ENCODE measurements at places on chromosomes 7 and 10.

GRCh38 chr7:116522247-116522646 is 2.6 kb upstream of the CAV1 start:
- H3K36me3 ChIP-seq, result peaks cover 5% of the 10 kb centered on the region
- ATAC-seq, result no peak
- peaks cover 5% of the 10 kb centered on the region for H3K4me1 ChIP-seq
- H3K27ac ChIP-seq, result no peak overlapping the region
- no peak overlapping the region for H3K4me3 ChIP-seq
- H3K27me3 ChIP-seq, result peaks cover 59% of the 10 kb centered on the region

- no peaks in the 10 kb centered on the region for H3K36me3 ChIP-seq
- H3K4me1 ChIP-seq, result no peaks in the 10 kb centered on the region
- H3K4me3 ChIP-seq, result no peak overlapping the region
- H3K27ac ChIP-seq, result no peak overlapping the region
- peaks cover 6% of the 10 kb centered on the region for H3K27me3 ChIP-seq
- ATAC-seq, result peak; percentile 43
Observed at GRCh38 chr10:21078410-21079329, 181.6 kb upstream of the NEBL start.

DNA sequence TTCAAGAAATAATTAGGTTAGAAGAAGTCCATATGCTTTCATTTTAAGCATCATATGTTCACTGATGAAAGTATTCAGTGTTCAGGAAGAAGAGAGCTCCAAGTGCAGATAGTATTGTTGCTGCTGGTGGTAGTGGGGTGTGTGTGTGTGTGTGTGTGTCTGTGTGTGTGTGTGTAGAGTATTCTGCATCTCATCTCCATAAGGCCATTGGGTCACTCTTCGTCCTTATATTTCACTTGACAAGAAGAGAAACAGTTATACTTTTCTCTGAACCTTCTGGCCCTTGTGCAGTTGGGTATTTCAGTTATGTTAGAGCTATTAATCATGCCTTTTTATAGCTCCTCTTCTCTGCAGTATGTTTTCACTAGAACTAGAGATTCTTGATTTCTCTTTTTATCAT is 26.2 kb downstream of the ADAM22 start:
- no peaks in the 10 kb centered on the region for H3K36me3 ChIP-seq
- no peaks in the 10 kb centered on the region for H3K27me3 ChIP-seq
- H3K4me3 ChIP-seq, result no peak overlapping the region

- H3K4me1 ChIP-seq, result no peaks in the 10 kb centered on the region
- ATAC-seq, result no peak
- H3K4me3 ChIP-seq, result no peak overlapping the region
- H3K27me3 ChIP-seq, result peaks cover 4% of the 10 kb centered on the region
Observed at GRCh38 chr7:29606287-29606721, 42.7 kb downstream of the PRR15 start.

DNA sequence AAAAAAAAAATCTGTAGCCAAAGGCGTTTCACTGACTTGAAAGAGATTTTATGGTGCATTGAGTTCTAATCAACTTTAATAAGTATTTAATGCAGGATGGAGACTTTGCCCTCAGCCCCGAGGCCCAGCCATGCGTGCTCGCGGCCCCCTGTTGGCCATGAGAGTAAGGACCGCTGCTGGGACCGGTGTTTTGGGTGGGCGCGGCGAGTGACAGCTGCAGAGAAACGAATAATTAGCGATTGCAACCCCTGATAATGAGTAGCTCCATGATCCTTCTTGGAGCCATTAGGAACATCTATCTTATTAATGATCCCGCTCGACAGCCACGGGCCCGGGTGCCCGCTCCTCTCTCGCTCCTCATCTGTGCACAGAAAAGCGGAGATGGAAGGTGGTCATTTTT is 347.4 kb downstream of the RPS24 start:
- no peak overlapping the region for H3K4me3 ChIP-seq
- H3K27me3 ChIP-seq, result peaks cover 11% of the 10 kb centered on the region
- ATAC-seq, result no peak
- no peaks in the 10 kb centered on the region for H3K36me3 ChIP-seq

DNA sequence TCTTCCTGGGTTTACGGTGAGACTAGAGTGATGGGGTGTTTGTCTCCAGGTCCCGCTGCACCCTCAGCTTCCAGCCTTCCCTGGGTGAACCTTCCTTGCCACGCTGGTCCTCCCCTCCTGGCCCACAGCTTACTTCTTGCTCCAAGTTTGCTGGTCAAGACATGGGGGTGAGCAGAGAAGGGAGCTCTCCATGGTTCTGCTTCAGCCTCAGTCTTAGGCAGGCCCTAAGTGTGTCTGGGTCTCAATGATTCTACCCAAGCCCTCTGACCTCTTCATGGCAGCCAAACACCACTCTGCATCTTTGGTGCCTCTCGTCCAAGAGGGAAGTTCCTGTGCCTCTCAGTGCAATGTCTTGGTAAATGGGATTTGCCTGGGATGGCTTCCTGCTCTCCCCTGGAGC is 356.5 kb upstream of the KLF6 start:
- no peaks in the 10 kb centered on the region for H3K4me1 ChIP-seq
- H3K27me3 ChIP-seq, result no peaks in the 10 kb centered on the region
- H3K36me3 ChIP-seq, result no peaks in the 10 kb centered on the region
- no peak overlapping the region for H3K4me3 ChIP-seq

DNA sequence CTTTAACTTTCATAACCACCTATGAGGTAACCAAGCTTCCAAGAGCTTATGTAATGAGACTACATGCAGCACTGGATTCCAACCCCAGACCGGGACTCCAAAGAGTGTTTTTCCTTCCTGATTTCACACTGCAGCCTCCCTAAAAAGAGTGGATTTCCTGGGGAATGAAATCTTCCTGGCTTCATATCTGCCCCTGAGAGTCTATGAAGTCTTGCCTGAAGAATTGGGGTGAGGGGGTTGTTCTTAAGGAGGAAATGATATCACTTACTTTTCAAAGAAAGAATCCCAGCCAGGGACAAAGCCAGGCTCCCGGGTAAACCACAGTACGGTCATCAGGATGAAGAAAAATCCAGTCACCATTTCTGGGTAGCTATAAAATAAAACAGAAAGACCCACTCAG is 29.7 kb downstream of the STMP1 start:
- H3K27me3 ChIP-seq, result no peaks in the 10 kb centered on the region
- ATAC-seq, result no peak
- no peaks in the 10 kb centered on the region for H3K36me3 ChIP-seq
- no peaks in the 10 kb centered on the region for H3K4me1 ChIP-seq
- no peak overlapping the region for H3K27ac ChIP-seq

- no peaks in the 10 kb centered on the region for H3K36me3 ChIP-seq
- H3K27me3 ChIP-seq, result peaks cover 3% of the 10 kb centered on the region
- no peak overlapping the region for H3K27ac ChIP-seq
- no peaks in the 10 kb centered on the region for H3K4me1 ChIP-seq
- no peak overlapping the region for H3K4me3 ChIP-seq
Observed at GRCh38 chr10:126349101-126349500, 39.2 kb downstream of the ADAM12 start.

GRCh38 chr7:123122916-123123315 is 76.9 kb downstream of the SLC13A1 start:
- H3K4me1 ChIP-seq, result no peaks in the 10 kb centered on the region
- no peak for ATAC-seq
- no peak overlapping the region for H3K27ac ChIP-seq

DNA sequence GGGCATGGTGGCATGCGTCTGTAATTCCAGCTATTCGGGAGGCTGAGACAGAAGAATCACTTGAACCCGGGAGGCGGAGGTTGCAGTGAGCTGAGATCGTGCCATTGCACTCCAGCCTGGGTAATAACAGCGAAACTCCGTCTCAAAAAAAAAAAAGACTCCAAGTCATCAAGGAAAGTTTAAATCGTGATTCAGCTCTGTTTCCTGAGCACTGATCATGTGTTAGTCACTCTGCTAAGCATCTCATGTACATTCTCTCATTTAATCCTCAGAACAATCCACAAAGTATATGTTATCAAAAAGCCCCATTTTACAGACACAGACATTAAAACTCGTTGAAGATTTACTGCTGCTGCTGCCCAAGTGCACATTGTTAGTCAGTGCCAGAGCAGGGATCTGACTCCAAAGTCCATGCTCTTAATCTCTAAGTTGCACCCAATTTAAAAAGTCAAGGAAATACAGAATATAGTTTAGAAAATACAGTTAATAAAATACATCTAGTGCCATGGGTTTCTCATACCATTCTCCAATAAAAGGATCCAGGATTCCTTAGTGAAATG is 6.2 kb downstream of the PIK3AP1 start:
- no peaks in the 10 kb centered on the region for H3K36me3 ChIP-seq
- H3K4me1 ChIP-seq, result no peaks in the 10 kb centered on the region
- ATAC-seq, result peak; percentile 49
- H3K27ac ChIP-seq, result no peak overlapping the region
- H3K4me3 ChIP-seq, result no peak overlapping the region

DNA sequence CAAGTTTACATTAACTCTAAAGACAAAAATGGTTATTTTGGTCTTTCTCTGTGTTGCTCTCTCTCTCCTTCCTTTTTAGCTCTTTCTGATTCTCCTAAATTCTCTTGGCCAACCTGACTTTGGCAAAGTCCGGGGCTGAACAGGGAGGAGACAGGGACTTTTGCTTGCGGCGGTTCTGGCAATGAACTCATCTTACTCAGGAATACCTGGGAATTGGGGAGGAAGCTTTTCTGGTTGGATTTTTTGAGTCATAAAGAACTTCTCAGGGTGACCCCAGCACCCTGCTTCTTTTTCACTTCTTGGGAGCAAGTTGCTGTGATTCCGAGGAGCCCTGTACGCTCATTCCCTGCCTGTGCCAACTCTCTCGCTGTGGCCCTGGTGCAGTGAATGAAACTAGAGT is 16.0 kb downstream of the GATA3 start:
- H3K4me3 ChIP-seq, result peak overlapping the region; percentile 64
- no peaks in the 10 kb centered on the region for H3K27me3 ChIP-seq
- ATAC-seq, result no peak
- H3K36me3 ChIP-seq, result peaks cover 100% of the 10 kb centered on the region
- peak overlapping the region; percentile 41 for H3K27ac ChIP-seq

- H3K27me3 ChIP-seq, result peaks cover 3% of the 10 kb centered on the region
- H3K36me3 ChIP-seq, result no peaks in the 10 kb centered on the region
- peaks cover 5% of the 10 kb centered on the region for H3K4me1 ChIP-seq
- peak overlapping the region; percentile 71 for H3K4me3 ChIP-seq
- peak overlapping the region; percentile 63 for H3K27ac ChIP-seq
Observed at GRCh38 chr7:143003393-143004051, 23.4 kb downstream of the OR9A2 start.

GRCh38 chr7:149214020-149214720 is 18.8 kb downstream of the ZNF282 start:
- H3K4me3 ChIP-seq, result peak overlapping the region; percentile 15
- peaks cover 13% of the 10 kb centered on the region for H3K4me1 ChIP-seq
- H3K27me3 ChIP-seq, result no peaks in the 10 kb centered on the region

DNA sequence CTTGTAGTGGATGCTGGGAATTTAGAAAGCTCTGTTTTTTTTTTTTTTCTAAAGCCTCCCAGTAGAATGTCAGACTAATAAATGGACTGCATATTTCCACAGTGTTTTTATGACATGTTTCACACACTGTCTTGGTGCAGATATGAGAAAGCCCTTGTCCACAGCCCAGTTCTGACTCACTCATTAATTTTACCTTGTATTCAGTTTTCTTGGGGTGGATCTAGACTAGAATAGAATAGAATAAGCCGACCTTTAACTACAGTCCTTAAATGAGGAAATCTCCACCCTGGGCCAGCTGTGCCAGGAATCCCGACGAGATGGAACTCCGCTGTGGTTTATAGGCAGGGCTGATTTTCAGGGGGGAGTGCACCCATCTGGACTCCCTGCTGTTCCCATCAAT is 274.7 kb downstream of the NRG3 start:
- no peak for ATAC-seq
- H3K27me3 ChIP-seq, result no peaks in the 10 kb centered on the region
- no peaks in the 10 kb centered on the region for H3K4me1 ChIP-seq
- no peak overlapping the region for H3K4me3 ChIP-seq

- H3K4me1 ChIP-seq, result no peaks in the 10 kb centered on the region
- no peak overlapping the region for H3K4me3 ChIP-seq
- ATAC-seq, result no peak
- H3K27me3 ChIP-seq, result no peaks in the 10 kb centered on the region
Observed at GRCh38 chr10:80051993-80052392, 26.5 kb upstream of the TMEM254 start.

- no peak overlapping the region for H3K27ac ChIP-seq
- ATAC-seq, result no peak
- no peaks in the 10 kb centered on the region for H3K4me1 ChIP-seq
- no peaks in the 10 kb centered on the region for H3K36me3 ChIP-seq
- peaks cover 3% of the 10 kb centered on the region for H3K27me3 ChIP-seq
Observed at GRCh38 chr7:120941064-120941463, 9.5 kb upstream of the ING3 start.

- H3K4me1 ChIP-seq, result no peaks in the 10 kb centered on the region
- peaks cover 21% of the 10 kb centered on the region for H3K27me3 ChIP-seq
- no peak for ATAC-seq
- H3K4me3 ChIP-seq, result no peak overlapping the region
- no peaks in the 10 kb centered on the region for H3K36me3 ChIP-seq
Observed at GRCh38 chr10:75283671-75284470, 48.1 kb upstream of the COMTD1 start.

GRCh38 chr10:88091490-88092061 is 228.2 kb downstream of the PTEN start:
- peaks cover 40% of the 10 kb centered on the region for H3K4me1 ChIP-seq
- H3K27ac ChIP-seq, result peak overlapping the region; percentile 89
- H3K36me3 ChIP-seq, result peaks cover 5% of the 10 kb centered on the region
- peaks cover 4% of the 10 kb centered on the region for H3K27me3 ChIP-seq

- H3K36me3 ChIP-seq, result no peaks in the 10 kb centered on the region
- no peaks in the 10 kb centered on the region for H3K27me3 ChIP-seq
- H3K4me1 ChIP-seq, result no peaks in the 10 kb centered on the region
- no peak overlapping the region for H3K4me3 ChIP-seq
- H3K27ac ChIP-seq, result no peak overlapping the region
Observed at GRCh38 chr7:23712368-23713284, 2.6 kb downstream of the STK31 start.

GRCh38 chr7:135965602-135966001 is 11.6 kb downstream of the MTPN start:
- no peak overlapping the region for H3K27ac ChIP-seq
- no peak for ATAC-seq
- peaks cover 63% of the 10 kb centered on the region for H3K36me3 ChIP-seq
- no peak overlapping the region for H3K4me3 ChIP-seq

DNA sequence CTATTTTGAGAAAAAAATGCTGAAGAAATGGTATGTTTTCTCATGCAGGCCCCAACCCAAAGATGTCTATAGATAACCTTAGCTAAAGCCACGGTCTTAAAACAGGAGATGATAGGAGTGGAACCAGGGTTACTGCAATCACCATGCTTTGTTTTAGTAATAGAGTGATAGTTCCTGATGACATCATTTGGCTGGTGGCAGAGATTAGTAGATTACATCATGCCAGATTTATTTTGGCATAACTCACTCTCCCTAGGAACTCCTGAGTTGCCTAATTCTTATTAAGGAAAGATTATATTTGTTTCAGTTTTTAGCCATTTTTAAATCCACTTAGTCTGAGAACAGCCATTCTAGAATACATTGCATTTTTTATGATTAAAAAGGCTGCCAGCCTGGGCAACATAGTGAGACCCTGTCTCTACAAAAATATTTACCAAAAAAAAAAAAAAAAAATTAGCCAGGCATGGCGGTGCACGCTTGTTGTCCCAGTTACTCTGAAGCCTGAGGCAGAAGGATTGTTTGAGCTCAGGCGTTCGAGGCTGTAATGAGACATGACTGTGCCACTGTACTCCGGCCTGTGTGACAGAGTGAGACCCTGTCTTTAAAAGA is 17.8 kb downstream of the ENO4 start:
- H3K36me3 ChIP-seq, result no peaks in the 10 kb centered on the region
- H3K27me3 ChIP-seq, result peaks cover under 1% of the 10 kb centered on the region
- H3K4me1 ChIP-seq, result no peaks in the 10 kb centered on the region
- H3K27ac ChIP-seq, result no peak overlapping the region
